ENCODE measurements at places on chromosomes 7 and 10. TPM values are rescaled to one million over a fixed set of nuclear protein-coding genes. Genes with fewer than 3 reads are reported as not detected.
A peak's percentile ranks its signal among the peaks of the same experiment; 100 is the strongest.

Gene CYP2C19
- total RNA-seq: not detected

Gene UMAD1
- total RNA-seq: 14.5 TPM

Gene HHEX
- 11.5 TPM for total RNA-seq

Gene CYP3A7
- total RNA-seq: not detected

Gene LAMB1
- 196 TPM for total RNA-seq

Gene NUTM2B
- total RNA-seq: 0.42 TPM

Gene ELFN1
- total RNA-seq: 1.2 TPM

Gene ITIH5
- total RNA-seq: 45.0 TPM

DNA sequence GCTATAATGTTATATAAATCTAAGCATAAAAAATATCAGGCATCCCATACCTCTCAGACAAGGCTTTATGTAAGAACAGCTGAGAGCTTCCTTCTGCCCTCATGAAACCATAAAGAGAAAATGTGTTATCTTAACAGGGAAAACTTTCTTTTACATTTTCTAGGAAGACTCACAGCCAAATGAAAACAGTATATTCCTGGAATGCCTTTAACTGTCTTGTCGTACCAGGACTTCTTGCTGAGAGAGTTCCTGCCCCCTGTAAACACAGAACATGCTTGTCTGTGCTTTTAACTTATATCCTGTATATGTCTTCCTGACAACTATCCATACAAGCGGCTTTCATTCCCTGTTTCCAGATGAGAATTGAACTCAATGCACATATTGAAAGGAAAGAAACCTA lies 64.8 kb upstream of the AHR start:
- no peak for DNase-seq

- DNase-seq: no peak
Observed at GRCh38 chr7:39757604-39758003, 134.2 kb downstream of the RALA start.

- DNase-seq: no peak
Observed at GRCh38 chr7:115637128-115637527, 393.4 kb downstream of the TFEC start.

GRCh38 chr7:137891016-137891655 lies 44.4 kb upstream of the DGKI start:
- DNase-seq: no peak

GRCh38 chr10:121668314-121669027 lies 70.2 kb upstream of the FGFR2 start:
- DNase-seq: peak; percentile 81

GRCh38 chr10:132428486-132428995 lies 31.5 kb downstream of the PWWP2B start:
- no peak for DNase-seq

DNA sequence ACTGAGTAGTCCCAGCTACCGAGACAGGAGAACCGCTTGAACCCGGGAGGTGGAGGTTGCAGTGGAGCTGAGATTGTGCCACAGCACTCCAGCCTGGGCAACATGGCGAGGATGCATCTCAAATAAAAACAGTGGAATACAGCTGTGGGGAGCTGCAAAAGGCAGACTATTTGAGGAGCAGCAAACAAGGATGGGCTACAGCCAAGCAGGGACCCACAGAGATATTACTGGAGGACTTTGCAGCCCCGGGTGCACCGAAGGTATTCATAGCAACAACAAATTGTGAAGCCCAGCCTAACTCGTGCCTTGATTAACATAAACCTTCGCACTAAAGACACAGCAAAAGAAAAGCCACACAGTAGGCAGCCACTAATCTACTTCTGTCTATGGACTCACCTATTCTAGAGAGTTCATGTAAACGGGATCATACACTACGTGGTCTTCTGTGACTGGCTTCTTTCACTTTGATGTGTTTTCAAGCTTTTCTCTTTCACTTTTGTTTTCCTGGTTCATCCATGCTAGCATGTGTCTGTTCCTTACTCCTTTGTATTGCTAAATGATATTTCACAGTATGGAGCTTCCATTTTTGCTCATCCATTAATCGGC lies 34.0 kb downstream of the PODXL start:
- DNase-seq: no peak

GRCh38 chr7:49878627-49879026 lies 105.2 kb downstream of the VWC2 start:
- no peak for DNase-seq

GRCh38 chr7:155887174-155887525 lies 74.9 kb upstream of the SHH start:
- no peak for DNase-seq

- DNase-seq: no peak
Observed at GRCh38 chr7:68485253-68485917, 1112.9 kb upstream of the AUTS2 start.

GRCh38 chr7:93142127-93142526 lies 6.1 kb downstream of the SAMD9L start:
- DNase-seq: no peak

- no peak for DNase-seq
Observed at GRCh38 chr7:17532861-17533404, 234.5 kb downstream of the AHR start.

- no peak for DNase-seq
Observed at GRCh38 chr10:70267161-70267933, 16.5 kb downstream of the NPFFR1 start.

DNA sequence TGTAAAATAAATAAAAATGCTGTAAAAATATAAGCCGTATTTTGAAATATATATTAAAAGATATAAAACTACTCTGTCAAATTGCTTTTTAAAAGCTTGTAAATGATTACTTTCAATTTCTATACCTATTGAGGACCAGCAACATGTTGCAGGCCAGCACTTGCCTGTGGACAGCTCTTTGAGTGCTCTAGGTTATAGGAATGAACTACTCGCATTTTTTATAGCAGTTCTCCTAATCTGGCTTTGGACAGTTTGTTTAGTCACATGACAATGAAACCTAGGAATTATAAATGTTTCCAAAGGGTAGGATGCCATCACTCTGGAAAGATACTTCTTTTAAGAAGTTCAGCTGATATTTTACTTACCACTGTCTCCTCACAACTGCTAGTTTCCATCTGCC lies 117.7 kb upstream of the PTPRZ1 start:
- no peak for DNase-seq

- DNase-seq: no peak
Observed at GRCh38 chr10:96919785-96920430, 87.8 kb downstream of the LCOR start.

GRCh38 chr10:97916586-97916985 lies 66.9 kb downstream of the GOLGA7B start:
- DNase-seq: no peak

GRCh38 chr7:110539216-110539615 lies 551.7 kb upstream of the LRRN3 start:
- DNase-seq: no peak

GRCh38 chr7:149584009-149584408 lies 86.4 kb upstream of the ZNF746 start:
- no peak for DNase-seq

DNA sequence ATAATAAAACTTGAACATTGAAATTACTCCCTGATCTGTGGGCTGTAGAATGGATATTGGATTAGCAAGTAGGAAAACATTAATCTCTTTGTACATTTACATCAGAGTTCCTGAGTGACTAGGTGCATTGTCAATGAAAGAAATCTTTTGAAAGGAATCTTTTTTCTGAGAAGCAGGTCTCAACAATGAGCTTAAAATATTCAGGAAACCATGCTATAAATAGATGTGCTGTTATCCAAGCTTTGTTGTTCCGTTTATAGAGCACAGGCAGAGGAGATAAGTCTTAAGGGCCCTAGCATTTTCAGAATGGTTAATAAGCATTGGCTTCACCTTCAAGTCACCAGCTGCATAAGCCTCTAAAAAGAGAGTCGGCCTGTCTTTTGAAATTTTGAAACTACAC lies 41.3 kb upstream of the SLC16A12 start:
- DNase-seq: no peak

GRCh38 chr10:79905322-79906314 lies 43.3 kb downstream of the SFTPD start:
- no peak for DNase-seq

- DNase-seq: no peak
Observed at GRCh38 chr10:78559661-78560340, 509.0 kb upstream of the ZMIZ1 start.

GRCh38 chr7:1811850-1812508 lies 141.9 kb downstream of the ELFN1 start:
- peak; percentile 25 for DNase-seq

GRCh38 chr10:126186766-126187165 lies 201.5 kb downstream of the ADAM12 start:
- DNase-seq: no peak

DNA sequence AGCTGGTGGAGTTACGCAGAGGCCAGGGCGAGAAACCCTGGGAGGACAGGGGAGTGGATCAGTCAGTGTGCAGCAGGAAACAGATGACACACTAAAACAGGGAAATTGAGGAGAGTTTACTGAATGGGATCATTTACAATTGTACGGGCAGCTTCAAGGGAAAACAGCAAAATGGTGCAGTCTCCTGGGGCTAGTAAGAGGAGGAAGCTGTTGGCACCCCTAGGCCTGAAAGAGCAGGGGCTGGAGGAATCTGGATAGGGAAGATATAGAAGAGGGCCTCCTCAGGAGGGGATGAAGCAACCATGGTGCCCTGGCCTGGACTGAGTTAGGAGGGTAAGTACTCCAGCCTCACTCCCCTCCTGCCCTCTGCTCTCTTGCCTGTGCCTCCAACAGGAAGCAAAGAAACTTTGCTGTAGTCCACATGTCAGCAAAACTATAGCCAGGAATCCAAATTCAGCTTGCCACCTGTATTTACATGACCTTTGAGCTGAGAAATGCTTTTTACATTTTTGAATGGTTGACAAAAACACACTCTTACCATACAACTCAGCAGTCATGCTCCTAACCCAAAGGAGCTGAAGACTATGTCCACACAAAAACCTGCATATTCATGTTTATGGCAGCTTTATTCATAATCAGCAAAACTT lies 52.3 kb upstream of the OPN4 start:
- DNase-seq: no peak

All from aorta (tissue), 5 donors.